ENCODE measurements at places on chromosomes 3 and 15. TPM values are rescaled to one million over a fixed set of nuclear protein-coding genes. Genes with fewer than 3 reads are reported as not detected.

The NEIL1 gene
- polyA plus RNA-seq: 6.2 TPM

The RAD51 gene
- 19.5 TPM for polyA plus RNA-seq

The VILL gene
- polyA plus RNA-seq: 3.4 TPM

The LSMEM2 gene
- polyA plus RNA-seq: 1.5 TPM

The RETNLB gene
- not detected for polyA plus RNA-seq

The SYNPR gene
- 0.55 TPM for polyA plus RNA-seq

The CX3CR1 gene
- polyA plus RNA-seq: 0.42 TPM

The DUOX1 gene
- polyA plus RNA-seq: 0.73 TPM

The DUOXA2 gene
- polyA plus RNA-seq: not detected

Measured in GM23338 (cell line).